Activated CD8-positive, alpha-beta memory T cell treated with anti-CD3 and anti-CD28 coated beads for 24 hours (primary cell): ENCODE measurements at places on chromosomes 2 and 18.

GRCh38 chr2:124810132-124810531, 785.0 kb downstream of the CNTNAP5 start:
- no peak for DNase-seq

DNA sequence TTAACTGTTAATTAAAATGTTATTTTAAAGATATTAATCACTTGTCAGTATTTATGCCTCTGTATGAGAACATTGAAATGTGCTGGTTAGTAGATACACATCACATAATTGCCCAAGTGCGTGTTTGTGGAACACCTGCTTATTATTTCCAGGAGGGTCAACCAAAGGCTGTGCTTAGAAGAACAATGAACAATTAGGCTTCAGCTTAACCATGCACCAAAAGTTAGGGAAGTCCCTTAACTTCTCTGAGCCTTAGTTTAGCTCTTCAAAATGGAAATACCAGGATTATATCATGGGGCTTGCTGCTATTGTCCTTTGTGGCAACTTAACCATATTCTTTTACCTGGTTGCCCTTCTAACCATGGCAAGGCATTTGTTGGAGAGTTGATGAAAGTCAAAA, 43.0 kb upstream of the PLA2R1 start:
- no peak for DNase-seq

DNA sequence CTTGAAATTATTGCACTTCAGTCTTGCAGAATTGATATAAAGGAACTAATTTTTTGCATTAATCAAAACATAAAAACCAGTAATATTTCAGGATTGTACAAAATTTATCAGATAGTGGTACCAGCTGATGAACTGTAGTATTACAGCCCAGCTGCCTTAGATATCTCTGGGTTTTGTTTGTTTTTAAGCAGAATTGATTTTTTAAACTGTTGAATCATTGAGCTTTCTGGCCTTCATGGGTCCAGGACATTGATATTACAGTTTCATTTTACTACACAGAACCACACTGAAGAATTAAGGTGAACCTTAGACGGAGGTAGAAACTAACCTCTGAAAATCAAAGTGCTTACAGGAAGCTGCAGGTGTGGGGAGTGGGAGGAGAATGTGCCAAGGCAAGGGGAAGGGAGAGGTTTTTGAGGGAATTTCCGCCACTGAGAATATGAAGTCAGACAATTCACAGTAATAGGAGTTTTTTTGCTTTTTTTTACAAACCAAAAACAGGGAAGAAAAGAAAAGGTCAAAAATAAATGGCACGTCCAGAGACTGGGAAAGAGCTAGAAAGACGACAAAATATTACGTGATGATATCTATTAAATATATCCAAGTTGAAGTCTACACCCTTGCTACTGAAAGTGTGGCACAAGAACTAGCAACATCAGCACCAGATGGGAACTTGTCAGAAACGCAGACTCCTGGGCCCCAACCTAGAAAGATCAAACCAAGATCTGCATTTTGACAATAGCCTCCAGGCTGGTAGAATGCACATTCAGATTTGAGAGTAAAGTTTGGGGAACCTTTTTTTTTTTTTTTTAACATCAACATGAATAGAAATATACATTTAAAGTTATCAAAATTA, 40.8 kb upstream of the SPAG16 start:
- no peak for DNase-seq

- peak; percentile 24 for DNase-seq
Measured at GRCh38 chr2:8447610-8448221, 234.1 kb upstream of the ID2 start.

DNA sequence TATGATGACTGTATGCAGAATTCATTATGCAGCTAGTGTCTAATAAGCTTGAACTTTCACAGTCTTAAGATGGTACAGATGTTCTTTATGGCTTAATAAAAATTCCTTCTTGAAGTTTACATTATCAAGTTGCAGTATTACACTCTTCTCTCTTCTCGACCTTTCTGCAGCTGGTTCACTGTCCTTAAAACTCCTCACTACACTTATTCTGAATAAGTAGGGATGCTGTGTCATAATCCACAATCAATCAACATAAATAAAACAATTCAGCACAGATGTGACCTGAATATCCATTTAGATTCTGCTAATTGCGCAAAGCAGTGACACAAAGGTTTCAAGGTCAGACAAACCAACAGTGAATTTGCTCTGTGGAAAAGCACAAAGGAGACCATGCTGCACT, 356.8 kb downstream of the SUCLG1 start:
- no peak for DNase-seq

DNA sequence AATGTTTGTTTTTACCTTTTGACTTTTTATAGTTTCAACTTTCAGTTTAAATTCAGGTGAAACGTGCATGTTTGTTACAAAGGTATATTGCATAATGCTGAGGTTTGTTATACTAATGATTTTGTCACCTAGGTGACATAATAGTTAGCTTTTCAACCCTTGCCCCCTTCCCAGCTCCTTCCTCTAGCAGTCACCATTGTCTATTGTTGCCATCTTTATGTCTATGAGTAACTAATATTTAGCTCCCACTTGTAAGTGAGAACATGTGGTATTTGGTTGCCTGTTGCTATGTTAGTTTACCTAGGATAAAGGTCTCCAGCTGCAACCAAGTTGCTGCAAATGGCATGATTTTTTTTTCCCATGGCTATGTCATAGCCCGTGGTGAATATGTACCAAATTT, 322.3 kb upstream of the SETBP1 start:
- DNase-seq: no peak

DNA sequence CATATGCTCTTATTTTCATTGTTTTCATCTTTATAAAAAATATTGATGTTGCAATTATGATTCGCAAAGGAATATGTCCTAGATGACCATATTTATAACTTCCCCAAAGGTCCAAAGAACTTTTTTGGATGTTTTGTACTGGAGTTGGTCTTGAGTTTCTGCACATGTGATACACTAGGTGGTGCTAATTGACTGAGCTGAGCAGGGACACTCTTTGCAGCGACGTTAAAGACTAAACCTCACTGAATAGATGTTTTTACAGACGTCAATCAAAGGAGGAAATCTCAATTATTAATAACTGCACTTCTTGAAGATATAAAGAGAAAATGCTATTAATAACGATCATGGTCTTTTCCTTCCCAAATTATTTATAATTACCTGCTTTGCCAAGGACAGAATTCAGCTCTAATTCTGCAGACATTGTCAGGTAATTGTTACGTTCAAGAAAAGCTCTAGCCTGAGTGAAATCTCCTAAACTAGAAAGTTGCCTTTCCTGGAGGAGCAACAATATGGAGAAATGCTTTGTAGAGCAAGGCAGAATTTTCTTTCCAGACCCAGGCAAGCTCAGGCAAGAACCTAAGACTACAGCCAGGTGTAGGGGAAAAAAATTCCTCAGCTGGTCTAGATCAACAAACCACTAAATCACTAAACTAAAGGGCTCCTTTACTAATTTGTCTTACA, 119.3 kb upstream of the RBBP8 start:
- DNase-seq: no peak

DNA sequence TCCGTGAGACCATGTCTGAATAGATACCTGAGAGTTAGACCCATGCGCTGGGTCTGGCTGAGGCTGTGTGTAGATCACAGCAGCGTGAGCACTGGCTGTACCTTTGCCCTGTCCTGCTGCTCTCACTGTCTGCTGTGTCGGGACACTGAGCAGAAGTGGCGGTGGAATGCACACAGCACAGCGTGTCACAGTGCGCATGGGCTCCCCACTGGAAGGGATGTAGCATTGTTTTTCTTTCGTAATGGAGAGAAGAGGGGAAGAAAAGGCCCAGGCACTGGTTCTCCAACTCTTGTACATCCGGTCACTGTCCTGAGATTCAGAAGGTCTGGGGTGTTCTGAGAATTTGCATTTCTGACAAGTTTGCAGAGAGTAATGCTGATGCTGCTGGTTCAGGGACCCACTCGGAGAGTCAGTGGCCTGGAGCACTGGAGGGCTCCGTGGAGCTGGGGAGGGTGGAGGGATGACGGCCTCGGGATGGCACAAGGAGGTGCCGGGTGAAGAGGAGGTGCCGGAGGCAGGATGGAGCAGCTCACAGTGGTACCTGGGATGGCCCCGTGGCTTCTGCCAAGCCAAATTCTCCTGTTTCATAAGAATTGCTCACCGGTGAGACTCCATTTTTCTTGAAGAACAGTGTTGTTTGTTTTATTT, 252.8 kb downstream of the LDLRAD4 start:
- no peak for DNase-seq

- DNase-seq: no peak
Measured at GRCh38 chr2:79071078-79071477, 16.7 kb downstream of the REG1B start.

DNA sequence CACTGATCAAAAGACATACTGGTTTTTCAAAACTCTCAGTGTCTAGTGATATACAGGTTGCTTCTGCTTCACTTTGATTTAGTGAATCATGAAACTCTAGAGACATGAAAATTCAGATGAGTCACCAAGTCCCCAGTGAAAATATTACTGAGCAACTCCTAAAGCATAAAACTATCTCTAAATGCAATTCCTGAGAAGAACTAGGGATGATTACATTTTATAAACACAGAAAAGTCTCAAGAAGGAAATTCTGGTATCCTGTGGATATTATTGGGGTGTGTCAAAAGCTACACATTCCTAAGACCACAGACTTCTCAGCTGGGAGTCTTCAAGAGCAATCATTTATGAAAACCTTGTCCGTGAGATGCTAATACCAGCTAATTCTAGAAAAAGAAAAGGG, 9.7 kb downstream of the LRRTM4 start:
- DNase-seq: no peak

DNA sequence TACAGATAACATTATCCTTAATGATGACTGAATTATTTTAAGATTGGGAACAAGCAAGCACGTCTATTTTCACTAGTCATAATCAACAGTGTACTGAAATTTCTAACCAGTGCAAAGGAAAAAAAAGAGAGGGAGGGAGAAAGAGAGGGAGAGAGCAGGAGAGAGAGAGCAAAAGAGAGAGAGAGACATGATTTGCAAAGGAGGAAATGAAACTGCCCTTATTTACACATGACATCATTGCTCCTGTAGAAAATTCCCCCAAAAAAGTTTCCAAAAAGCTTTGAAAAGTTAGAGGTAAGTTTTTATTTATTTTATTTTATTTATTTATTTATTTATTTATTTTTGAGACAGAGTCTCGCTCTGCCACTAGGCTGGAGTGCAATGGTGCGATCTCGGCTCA, 355.3 kb upstream of the CELF4 start:
- DNase-seq: no peak

DNA sequence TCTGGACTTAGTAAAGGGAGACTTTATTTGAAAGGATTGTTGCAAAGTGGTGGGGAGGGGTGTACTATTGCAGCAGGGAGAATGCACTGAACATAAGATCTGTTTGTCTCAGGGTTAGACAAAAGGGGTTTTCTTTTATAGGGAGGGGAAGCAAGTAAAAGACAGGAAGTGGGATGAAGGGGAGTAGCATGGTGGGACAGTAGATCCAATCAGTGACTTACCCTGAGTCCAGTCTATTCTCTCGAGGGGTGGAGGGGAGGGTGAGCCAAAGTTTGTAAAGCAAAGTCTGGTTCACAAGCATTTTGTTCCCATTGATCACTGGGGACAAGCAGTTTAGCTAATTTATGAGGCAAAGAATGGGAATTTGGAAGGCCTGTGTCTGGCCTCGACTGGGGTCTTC, 35.0 kb upstream of the CYP27C1 start:
- DNase-seq: no peak

DNA sequence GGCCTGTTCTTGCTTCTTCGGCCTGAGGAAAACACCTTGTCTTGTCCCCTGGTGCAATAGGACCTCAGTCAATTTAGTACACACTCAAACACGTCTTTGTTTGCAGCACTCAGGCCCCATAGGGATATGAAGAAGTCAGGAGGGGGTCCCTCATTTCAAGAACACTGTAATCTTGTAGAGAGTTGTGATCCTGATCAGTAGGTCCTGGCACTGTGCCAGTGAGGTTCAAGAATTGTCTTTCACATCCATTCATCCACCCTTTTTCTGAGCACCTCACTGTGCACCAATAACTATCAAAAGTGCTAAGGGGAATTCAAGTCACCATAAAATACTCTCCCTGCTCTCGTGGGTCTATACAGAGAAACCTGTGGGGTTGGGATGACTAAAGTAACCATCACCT, 131.4 kb upstream of the LHCGR start:
- no peak for DNase-seq

GRCh38 chr18:38801640-38802039, 1236.0 kb upstream of the CELF4 start:
- DNase-seq: no peak

- DNase-seq: no peak
Measured at GRCh38 chr18:43525169-43525568, 247.9 kb upstream of the SYT4 start.

DNA sequence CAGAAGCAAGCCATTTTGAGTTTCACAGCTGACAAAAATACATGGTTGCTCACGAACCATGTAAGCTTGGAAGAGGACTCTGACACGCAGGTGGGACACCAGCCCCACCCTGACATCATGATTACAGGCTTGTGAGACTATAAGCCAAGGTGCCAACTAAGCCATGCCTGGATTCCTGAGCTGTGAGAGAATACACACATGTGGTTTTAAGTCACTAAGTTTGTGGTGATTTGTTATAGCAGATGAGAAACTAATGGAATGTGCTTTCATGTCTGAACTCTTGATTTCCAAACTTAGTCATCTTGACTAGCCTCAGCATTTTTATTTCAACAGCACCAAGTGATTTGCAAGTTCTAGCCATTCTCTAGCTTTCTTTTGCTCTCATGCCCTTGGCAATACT, 676.1 kb upstream of the CELF4 start:
- DNase-seq: no peak

- no peak for DNase-seq
Measured at GRCh38 chr2:112136096-112136495, 2.1 kb upstream of the FBLN7 start.

DNA sequence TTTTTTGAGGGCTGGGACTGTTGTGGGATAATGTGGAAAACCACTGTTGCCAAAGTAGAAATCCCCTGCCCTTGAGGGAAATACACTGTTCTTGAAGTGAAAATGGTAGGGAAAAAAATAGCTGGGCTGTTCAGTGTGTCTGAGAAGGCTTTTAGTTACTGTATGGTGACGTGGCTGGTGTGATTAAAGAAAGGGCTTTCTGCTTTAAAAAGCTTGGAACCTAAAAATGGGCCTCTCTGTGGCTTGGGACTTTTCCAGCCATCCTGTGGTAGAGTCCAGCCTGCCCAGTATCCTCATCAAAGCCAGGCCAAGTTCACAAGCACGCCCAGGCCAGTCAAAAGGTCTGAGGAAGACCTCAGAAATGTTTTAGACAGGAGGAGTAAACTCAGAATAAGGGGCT, 6.8 kb downstream of the MGAT5 start:
- no peak for DNase-seq

- no peak for DNase-seq
Measured at GRCh38 chr2:237590272-237591140, at the start of gene RAB17. RAB17 (minus strand) TSS chr2:237590734; CDS start chr2:237586154, 4,580 bp downstream.

DNA sequence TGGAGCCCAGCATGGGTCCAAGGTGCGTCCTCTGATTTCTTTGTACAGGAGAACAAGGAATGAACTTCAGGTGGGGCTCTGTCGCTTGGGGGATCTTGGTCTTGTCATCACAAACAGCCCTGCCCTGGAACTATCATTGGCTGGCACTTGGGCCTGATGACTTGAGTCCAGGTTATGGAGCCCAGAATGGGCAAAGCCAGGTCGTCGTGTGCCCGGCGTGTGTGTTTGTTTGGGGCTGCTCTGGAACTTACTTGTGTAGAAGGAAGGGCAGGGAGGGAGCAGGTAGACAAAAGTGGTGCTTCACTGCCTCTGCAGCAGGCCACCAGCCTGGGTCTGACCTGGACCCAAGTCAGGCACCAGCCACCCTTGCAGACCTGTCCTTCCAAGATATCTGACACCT, 306.3 kb upstream of the HS6ST1 start:
- no peak for DNase-seq

- DNase-seq: no peak
Measured at GRCh38 chr18:69617888-69618287, 217.2 kb downstream of the DOK6 start.
